ENCODE measurements at places on chromosomes 7 and 10.

GRCh38 chr7:2044311-2044882, 188.3 kb downstream of the MAD1L1 start:
- DNase-seq, result no peak

- no peak for DNase-seq
These were observed 85.3 kb downstream of the AGMO start for GRCh38 chr7:15476531-15476918.

DNA sequence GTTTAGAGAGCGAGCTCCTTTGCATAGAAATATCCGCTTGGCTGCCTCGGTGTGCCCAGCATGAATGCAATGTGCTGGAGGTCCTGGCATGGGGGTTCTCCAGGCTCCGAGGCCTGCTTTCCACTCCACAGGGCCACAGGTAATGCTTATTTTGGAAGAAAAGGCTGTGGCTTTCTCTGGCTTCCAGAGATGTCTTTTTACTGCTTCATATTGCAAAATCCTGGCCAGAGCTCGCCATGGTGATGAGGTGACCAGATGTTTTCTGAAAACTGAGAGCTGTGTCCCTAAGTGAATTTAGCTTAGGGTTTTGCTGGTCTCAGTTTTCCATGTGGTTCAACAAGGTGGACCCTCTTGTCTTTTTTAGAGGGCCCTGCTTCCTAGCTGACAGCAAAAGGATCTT, 65.2 kb downstream of the BMPER start:
- no peak for DNase-seq

- no peak for DNase-seq
These were observed 100.5 kb upstream of the LRRC4 start for GRCh38 chr7:128131731-128132130.

- DNase-seq, result no peak
These were observed 12.8 kb downstream of the SH3PXD2A start for GRCh38 chr10:103842605-103843004.

DNA sequence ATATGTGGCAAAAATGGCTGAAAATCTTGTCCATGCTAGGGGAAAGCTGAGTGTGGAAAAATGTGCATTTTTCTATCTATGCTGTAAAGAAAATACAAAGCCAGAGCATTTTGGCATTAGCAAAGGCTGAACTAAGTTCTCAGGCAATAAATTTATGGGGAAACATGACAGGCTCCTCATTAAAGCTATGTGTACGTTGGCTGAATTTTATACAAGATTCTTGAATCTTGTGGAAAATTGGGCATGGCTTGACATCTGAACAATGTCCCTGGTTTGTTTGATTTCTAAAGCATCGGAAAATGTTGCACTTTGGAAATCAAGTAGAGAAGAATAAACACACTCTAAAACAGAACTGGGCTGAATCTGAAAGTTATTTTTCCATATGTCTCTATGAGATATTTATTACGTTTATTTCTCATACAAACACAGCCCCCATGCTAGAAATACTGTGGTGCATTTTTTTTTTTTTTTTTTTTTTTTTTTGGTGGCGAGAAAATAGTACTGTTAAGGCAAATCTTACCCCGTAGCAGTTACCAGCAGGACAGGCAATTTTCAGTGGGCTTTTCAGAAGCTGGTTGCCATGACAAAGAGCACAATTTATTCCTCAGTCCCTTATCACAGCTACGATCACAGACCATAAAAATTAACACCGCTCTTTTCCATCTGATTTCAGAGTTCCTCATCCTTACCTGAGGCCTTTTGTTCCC, 16.9 kb downstream of the CPA1 start:
- DNase-seq, result no peak

GRCh38 chr10:92811986-92812385, 36.3 kb upstream of the EXOC6 start:
- no peak for DNase-seq

DNA sequence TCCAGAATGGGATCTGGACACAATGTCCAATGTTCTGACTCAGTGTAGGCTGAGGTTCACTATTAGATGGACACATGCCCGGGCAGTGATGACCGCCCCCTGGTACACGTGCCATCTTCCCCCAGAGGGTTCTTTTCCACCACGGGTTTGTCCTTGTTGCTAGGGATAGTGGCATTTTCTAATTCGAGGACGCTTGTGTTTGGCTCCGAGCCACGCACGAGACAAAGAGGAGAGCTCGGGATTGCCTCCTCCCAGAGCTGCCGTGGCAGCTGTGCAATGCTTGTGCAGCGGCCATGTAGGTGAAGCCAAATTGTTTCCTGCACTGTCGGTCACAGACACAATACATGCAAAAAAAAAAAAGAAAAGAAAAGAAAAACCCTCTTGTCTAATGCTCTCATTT, 207.5 kb downstream of the PAXIP1 start:
- no peak for DNase-seq

GRCh38 chr10:79938728-79939406, 10.0 kb downstream of the SFTPD start:
- DNase-seq, result no peak

- DNase-seq, result no peak
These were observed 524.3 kb downstream of the TCERG1L start for GRCh38 chr10:130787243-130787642.

DNA sequence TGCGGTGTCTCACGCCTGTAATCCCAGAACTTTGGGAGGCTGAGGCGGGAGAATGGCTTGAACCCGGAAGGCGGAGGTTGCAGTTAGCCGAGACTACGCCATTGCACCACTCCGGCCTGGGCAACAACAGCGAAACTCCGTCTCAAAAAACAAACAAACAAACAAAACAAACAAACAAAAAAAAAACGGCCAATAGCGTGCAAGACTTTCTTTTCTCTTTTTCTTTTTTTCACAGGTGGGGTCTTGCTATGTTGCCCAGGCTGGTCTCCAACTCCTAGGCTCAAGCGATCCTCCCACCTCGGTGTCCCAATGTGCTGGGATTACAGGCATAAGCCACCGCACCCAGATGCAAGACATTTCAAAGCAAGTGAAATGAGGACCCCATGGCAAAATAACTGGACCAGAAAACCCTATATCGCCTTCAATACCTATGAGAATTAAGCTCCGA, 1.6 kb downstream of the PSAP start:
- DNase-seq, result no peak

DNA sequence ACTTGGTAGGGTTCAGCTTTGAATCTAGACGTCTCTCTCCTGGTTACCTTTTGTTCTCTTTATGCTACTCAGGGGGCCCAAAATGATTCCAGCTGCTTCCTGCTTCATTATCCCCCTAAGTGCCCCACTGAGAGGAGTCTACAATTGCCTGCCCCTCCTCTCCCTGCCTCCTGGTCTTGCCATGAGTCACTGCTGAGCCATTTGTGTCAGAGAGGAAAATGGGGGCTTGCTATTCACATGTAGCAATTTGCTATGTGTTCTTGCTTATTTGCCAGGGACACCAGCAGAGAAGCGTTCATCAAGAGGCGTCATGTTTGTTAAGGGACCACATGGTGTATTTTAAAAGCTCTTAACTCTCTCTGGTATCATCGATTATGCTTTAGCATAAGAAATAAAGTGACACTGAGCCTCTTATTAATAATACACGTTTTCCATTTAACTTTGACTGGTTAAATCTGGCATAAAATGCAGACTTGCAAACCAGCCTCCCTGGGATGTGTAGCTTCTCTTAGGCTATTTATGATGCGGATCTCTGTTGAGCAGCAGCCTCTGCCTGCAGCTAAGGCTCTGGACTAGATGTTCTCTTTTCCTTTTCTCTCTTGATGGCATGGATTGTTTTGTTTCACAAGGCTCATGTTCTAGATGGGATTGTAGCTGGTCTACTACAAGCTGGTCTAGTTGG, 239.3 kb downstream of the AUTS2 start:
- DNase-seq, result peak; percentile 60

GRCh38 chr7:92625617-92626016, 35.4 kb upstream of the FAM133B start:
- DNase-seq, result no peak

Measured in GM23338 (cell line).